Esophagus squamous epithelium (tissue), 5 donors: ENCODE measurements at places on chromosomes 3 and 15.

- no peaks in the 10 kb centered on the region for H3K36me3 ChIP-seq
- H3K27me3 ChIP-seq: no peaks in the 10 kb centered on the region
- no peak overlapping the region for H3K27ac ChIP-seq
- H3K4me1 ChIP-seq: peaks cover 7% of the 10 kb centered on the region
- DNase-seq: no peak
Observed at GRCh38 chr3:24154781-24155180, 209.7 kb downstream of the NR1D2 start.

- H3K4me3 ChIP-seq: no peak overlapping the region
- no peak for DNase-seq
- no peaks in the 10 kb centered on the region for H3K36me3 ChIP-seq
- no peak overlapping the region for H3K27ac ChIP-seq
- no peaks in the 10 kb centered on the region for H3K4me1 ChIP-seq
- no peaks in the 10 kb centered on the region for H3K27me3 ChIP-seq
Observed at GRCh38 chr3:130932979-130933378, 39.1 kb downstream of the ATP2C1 start.

DNA sequence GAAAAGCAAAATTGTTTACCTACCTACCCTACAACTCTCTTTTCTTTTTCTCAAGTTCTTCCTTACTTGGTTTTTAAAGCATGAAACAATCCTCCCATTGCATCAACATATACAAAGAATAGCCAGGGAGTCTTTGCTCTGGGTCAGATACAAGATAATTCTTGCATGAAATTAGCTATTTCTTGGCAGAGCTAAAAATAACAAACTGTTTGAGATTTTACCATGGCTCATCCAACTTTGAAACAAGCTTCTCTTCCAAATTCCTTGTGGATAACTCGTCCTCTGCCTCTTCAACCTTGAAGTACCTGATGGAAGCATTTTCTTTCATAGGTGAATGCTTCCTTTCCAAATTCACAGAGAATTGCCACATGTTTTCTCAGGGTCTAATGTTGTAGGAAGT, 9.2 kb upstream of the CBLB start:
- H3K4me3 ChIP-seq: no peak overlapping the region
- DNase-seq: no peak
- H3K27ac ChIP-seq: no peak overlapping the region
- H3K36me3 ChIP-seq: no peaks in the 10 kb centered on the region

DNA sequence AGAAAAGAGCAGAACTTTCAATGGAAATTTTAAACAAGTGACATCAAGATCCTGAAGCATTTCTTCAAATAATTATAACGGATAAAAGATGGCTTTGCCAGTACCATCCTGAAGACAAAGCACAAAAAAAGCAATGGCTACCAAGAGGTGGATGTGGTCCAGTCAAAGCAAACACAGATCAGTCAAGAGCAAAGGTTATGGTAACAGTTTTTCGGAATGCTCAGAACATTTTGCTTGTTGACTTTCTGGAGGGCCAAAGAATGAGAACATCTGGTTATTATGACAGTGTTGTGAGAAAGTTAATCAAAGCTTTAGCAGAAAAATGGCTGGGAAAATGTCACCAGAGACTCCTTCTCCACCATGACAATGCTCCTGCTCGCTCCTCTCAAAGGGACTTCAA, 31.5 kb downstream of the FEM1B start:
- no peak overlapping the region for H3K27ac ChIP-seq
- no peak overlapping the region for H3K4me3 ChIP-seq
- DNase-seq: no peak

DNA sequence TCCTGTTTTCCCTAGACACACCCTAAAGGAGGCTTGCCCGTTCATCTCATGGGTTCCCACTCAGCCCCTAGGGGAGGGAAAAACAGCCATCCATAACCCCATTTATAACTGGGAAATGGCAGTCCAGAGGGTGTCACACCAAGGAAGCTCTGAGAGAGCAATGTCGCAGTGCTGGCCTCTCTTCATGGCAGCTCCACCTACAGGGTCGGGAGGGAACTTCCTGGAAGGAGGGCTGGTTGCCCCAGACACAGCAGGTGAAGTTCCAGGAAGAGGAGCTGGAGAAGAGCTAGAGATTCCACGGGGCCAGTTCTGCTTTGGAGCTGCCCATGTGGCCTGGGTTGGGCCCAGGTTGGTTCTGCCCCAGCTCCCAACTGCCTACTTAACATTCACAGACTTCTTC, 22.3 kb upstream of the LINGO1 start:
- no peak overlapping the region for H3K27ac ChIP-seq
- DNase-seq: no peak
- no peak overlapping the region for H3K4me3 ChIP-seq

GRCh38 chr3:184481984-184482671, 79.5 kb upstream of the EPHB3 start:
- DNase-seq: no peak
- no peak overlapping the region for H3K27ac ChIP-seq
- H3K27me3 ChIP-seq: peaks cover 36% of the 10 kb centered on the region
- H3K4me1 ChIP-seq: no peaks in the 10 kb centered on the region
- H3K36me3 ChIP-seq: no peaks in the 10 kb centered on the region

- no peaks in the 10 kb centered on the region for H3K27me3 ChIP-seq
- no peaks in the 10 kb centered on the region for H3K36me3 ChIP-seq
- no peak for DNase-seq
- no peak overlapping the region for H3K27ac ChIP-seq
Observed at GRCh38 chr3:46285931-46286619, 43.8 kb downstream of the CCR3 start.

DNA sequence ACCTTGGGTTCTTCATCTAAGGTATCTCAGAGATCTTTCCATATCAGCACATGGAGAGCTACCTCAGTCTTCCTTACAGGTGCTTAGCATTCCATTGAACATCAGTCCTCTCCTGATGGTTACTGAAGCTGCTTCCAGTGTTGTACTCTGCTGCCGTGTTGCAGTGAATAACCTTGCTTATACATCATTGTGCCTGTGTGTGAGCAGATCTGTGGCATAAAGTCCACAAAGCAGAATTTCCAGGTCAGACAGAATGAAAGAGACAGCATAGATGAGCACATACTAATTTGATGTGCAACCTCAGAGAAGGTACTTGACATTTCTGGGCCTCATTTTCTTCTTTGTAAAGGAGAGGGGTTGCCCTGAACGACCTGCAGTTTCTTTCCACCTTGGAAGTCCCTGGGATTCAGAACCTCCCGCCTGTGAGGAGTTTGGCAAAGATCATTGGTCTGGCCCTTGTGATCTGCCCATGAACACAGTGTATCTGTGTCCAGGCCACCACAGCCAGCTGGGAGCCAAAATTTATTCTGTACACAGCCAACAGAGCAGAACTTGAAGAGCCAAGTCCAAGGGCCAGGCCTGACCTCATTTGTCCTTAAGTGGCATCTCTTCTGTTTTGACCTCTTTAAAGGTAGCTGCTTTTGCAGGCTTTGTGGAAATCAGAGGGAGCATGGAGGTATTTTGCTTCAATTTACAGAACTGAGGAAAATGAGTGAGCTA, 57.2 kb upstream of the SLC7A14 start:
- H3K4me1 ChIP-seq: no peaks in the 10 kb centered on the region

GRCh38 chr3:113006359-113007056, 15.7 kb downstream of the GTPBP8 start:
- peaks cover 99% of the 10 kb centered on the region for H3K36me3 ChIP-seq
- no peak for DNase-seq
- H3K27me3 ChIP-seq: no peaks in the 10 kb centered on the region
- no peaks in the 10 kb centered on the region for H3K4me1 ChIP-seq
- H3K4me3 ChIP-seq: no peak overlapping the region
- H3K27ac ChIP-seq: no peak overlapping the region

DNA sequence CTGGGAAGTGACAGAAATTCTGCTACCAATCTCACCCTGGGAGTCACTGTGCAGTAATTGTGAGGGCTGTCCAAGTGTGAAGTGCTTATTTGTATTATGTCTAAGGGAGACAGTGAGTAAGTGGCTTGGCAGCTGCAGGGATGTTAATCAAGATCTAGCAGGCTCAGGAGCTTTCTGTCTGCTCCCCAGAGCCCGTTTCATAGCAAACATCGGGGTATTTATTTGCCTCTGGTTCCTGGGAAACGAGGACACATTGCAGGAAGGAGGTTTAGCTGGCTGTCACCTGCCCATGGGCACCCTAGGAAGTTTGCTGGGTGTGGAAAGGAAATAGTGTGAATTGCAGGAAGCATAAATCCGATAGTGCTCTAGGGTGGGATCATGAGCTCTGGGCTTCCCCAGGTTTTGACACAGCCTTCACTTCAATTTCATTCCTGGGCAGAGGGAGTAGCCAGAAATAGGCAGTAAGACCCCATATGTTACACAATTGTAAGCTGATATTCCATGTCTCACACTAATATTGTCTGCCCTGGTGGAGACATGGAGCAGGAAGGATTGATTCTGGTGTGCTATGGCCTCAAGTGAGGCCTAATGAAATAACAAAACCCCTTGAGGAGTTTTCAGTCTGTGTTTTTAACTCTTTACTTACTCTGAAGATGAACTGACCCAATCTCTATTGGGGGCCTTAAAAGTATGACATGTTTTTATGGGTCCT, 74.1 kb upstream of the MITF start:
- DNase-seq: no peak
- H3K36me3 ChIP-seq: no peaks in the 10 kb centered on the region
- no peaks in the 10 kb centered on the region for H3K27me3 ChIP-seq
- no peak overlapping the region for H3K27ac ChIP-seq
- H3K4me3 ChIP-seq: no peak overlapping the region
- peaks cover 9% of the 10 kb centered on the region for H3K4me1 ChIP-seq

DNA sequence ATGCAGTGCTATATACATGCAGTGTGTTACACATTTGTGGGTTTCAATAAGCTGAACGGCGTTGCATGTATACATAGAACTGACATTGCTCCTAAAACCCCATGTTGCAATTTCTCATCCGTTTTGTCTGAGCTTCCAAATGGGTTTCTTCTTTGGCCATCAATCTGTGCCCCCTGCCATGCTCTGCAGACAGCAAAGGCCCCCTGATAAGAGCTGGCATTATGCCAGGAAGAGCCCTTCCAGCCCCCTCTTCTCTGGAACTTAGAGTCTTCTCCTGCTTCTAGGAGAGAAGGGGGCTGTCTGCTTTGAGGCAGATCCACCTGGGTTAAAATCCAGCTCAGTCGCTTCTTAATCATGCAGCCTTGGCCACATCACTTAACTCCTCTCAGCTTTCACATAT, 254.0 kb downstream of the SLCO3A1 start:
- no peak overlapping the region for H3K27ac ChIP-seq
- no peaks in the 10 kb centered on the region for H3K27me3 ChIP-seq
- H3K4me3 ChIP-seq: no peak overlapping the region
- no peaks in the 10 kb centered on the region for H3K4me1 ChIP-seq
- no peak for DNase-seq
- peaks cover 52% of the 10 kb centered on the region for H3K36me3 ChIP-seq

DNA sequence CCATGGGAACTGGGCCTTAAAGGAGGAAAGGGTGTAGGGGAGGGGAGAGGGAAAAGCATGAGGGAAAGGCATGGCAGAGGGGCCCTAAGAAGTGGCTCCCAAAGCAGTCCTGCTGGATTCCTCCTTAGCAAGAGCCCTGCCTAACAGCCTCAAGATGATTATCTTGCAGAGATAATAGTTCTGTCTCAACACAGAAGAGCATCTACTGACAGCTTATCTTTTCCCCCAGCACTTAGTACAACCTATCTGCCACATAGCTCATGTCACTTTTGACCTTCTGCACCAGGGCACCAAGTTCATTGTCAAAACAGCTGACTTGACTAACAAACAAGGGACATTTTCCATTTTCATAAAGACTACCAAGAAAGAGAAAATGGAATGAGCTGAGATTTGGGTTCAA, 86.3 kb downstream of the ANP32A start:
- H3K4me1 ChIP-seq: peaks cover 6% of the 10 kb centered on the region
- no peaks in the 10 kb centered on the region for H3K36me3 ChIP-seq
- H3K4me3 ChIP-seq: no peak overlapping the region

- DNase-seq: no peak
- H3K4me3 ChIP-seq: no peak overlapping the region
- no peaks in the 10 kb centered on the region for H3K36me3 ChIP-seq
- H3K4me1 ChIP-seq: peaks cover 66% of the 10 kb centered on the region
- peak overlapping the region; percentile 47 for H3K27ac ChIP-seq
Observed at GRCh38 chr15:67101911-67102598, 36.7 kb downstream of the SMAD3 start.

GRCh38 chr3:159631226-159631625, 357.4 kb upstream of the IL12A start:
- no peaks in the 10 kb centered on the region for H3K27me3 ChIP-seq
- no peaks in the 10 kb centered on the region for H3K36me3 ChIP-seq
- no peaks in the 10 kb centered on the region for H3K4me1 ChIP-seq
- DNase-seq: no peak
- no peak overlapping the region for H3K27ac ChIP-seq
